ENCODE measurements at places on chromosomes 6 and 20.

DNA sequence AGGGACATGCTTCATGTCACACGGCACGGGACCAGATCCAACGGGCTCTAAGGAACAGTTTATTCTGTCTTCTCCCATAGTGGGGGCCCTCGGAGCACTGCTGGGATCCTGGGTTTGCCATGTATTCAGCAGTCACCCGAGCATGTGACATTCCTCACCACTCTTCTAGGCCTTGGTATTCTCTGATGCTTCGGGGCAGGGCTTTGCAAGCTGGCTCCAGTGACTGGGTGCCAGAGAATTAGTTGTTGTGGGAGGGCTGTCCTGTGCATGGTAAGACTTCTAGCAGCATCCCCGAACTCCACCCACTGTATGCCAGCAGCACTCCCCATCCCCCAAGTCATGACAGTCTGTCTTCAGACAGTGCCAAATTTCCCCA lies 5.4 kb downstream of the CCN5 start:
- no peak for DNase-seq

GRCh38 chr6:1657116-1657770 lies 47.5 kb downstream of the FOXC1 start:
- no peak for DNase-seq

GRCh38 chr6:106180208-106180607 lies 94.1 kb downstream of the PRDM1 start:
- no peak for DNase-seq

- no peak for DNase-seq
Observed at GRCh38 chr20:61599061-61599531, 347.0 kb downstream of the CDH4 start.

DNA sequence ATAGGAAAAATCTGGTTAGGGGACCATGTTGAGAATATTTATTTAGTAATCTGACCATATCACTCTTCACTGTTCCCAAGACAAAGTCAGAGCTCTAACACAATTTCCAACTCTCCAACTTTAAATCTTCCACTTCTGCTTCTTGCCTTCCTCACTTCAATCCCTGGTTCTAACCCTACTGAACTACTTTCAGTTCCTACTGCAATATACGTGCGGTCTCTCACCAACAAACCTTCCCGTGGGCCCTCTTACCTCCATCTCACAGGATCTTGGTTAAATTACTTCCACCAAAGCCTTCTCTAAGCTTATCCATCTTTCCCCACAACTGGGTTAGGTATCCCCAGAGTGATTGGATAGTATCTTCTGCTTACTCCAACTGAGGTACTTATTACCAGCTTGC lies 8.0 kb downstream of the EIF2S2 start:
- DNase-seq, result no peak
